CD4-positive, alpha-beta T cell (primary cell): ENCODE measurements at places on chromosomes 6 and 20.

DNA sequence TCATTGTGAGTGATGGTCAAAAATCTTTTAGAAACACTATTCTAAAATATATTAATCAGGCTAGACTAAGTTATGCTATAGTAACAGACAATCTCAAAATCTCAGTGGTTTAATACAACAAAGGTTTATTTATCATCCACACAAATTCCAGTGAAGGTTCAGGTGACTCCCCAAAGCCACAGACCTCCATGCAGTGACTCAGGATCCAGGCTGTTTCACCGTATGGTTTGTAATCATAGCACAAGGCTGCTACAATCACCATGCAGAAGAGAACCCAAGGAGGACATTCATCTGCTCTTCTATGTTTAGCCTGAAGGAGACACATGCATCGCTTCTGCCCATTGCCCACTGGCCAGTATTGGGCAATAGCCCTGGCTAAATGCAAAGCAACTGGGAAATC, 46.2 kb downstream of the BFSP1 start:
- DNase-seq: no peak

DNA sequence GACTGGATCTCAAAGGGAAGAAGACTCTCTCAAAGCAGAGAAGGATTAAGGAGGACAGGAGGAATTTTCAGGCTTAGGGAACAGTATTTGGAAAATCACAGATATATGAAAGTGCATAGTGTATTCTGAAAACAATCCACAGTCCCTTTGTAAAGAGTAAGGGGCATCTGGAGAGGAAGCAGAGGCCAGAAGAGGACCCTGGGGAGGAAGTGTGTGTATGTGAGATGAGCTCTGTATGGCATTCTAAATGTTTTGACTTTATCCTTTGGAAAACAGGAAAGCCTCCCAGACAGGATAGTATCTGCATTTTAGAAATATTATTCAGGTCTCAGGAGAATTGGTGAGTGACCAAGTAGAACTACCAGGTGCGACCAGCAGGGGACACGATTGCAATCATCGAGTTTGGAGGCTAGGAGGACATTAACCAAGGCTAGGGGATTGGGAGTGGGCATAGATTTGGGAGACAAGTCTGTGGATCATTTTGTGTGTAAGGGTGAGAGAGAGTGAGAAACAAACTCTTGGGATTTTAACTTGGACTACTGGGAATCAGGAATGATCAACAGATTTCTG, 38.3 kb upstream of the FAM184A start:
- DNase-seq: no peak

- DNase-seq: no peak
Measured at GRCh38 chr20:38242848-38243708, 17.5 kb downstream of the KIAA1755 start.

DNA sequence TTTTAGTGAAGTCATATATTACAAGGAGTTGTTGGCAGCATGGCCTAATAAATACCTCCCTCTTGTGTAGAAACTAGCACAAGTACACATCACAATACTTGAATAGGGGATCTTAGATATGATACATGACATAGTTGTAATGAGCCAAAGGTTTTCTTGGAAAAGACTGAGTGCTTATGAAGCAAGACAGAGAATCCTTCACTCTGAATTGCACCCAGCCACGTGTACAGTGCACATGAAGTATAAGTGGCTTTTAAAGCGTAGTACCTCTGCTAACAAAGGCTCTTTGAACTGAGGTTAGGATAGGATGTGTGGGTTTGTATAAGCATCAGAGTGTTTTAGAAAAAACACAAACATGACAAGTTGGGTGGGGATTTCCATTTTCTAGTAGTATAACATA, 145.5 kb upstream of the STMND1 start:
- DNase-seq: no peak
